ENCODE measurements at places on chromosomes 3 and 15.

GRCh38 chr3:16280671-16281070 lies 15.7 kb downstream of the OXNAD1 start:
- no peak for DNase-seq

GRCh38 chr3:161016417-161017313 lies 88.5 kb downstream of the B3GALNT1 start:
- no peak for DNase-seq

DNA sequence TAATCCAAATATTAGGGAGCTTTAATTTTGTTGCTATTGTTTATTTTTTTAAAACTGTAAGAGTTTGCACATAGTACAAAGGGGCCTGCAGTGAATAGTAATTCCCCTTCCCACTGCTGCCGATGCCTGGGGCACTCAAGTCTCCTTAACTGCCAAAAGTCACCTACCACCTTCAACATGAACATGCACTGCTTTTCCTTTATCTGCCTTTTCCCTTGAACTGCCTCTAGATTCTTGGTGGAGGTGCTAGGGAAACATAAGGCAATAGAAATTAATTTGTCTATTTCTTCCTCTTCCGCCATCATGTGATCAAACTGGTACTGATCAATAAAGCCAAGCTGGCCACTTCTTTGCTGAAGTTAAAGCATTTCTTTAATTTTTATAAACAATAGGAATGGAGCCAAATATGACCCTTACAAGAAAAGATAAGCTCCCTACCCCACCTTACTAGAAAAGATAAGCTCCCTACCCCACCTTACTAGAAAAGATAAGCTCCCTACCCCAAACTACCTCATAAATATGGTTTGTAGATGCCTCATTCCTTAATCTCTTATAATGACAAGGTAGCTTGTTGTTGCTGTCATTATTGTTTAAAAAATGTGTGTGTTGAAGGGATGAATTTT lies 17.4 kb upstream of the ACAP2 start:
- DNase-seq, result no peak

DNA sequence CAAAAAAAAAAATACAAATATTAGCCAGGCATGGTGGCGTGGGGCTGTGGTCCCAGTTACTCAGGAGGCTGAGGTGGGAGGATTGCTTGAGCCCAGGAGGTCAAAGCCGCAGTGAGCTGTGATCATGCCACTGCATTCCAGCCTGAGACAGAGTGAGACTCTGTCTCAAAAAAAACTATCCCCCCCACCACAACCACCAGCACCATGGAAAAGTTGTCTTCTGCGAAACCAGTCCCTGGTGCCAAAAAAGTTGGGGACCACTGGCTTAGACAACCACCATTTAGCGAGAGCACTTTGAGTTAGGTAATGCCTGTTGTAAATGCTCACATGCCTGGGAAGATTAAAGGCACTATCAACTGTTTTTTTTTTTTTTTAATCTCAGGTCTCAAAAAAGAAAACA lies 15.4 kb downstream of the ARHGAP31 start:
- DNase-seq, result no peak

DNA sequence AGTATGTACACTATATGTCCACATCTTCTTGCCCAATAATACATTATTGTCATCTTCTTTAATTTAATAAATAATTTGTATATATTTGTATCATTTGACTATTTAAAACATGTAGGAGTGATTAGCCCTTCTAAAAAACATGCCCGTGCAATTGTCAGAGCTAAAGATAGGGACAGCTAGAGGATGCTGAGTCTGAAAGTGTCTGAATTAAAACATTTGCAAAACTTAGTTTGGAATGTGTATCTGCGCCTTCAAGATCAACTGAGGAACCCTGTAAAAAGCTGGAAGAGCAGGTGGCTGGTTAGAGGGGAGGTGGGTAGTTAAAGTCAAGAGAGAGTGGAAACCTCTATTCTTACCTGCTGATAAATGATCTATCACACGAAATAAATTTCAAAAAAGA lies 4.7 kb downstream of the SLITRK3 start:
- no peak for DNase-seq

DNA sequence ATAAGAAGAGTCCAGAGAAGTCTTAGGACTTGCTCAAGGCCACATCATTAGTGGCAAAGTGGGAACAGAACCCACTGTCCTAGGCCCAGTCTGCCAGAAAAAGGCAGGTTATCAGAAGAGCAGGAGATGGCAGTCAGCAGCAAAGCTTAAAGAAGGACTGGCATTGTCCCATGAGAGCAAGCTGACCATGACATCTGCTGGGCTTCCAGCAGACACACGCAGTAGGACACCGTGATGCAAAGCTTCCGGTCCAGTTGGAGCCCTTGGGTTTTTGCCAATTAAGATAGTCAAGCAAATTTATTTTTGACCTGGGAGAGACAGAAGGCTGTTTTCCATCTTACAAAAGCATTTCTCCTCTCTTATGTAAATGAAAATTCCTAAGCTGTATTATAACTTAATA lies 42.1 kb downstream of the ZBTB38 start:
- DNase-seq, result no peak

DNA sequence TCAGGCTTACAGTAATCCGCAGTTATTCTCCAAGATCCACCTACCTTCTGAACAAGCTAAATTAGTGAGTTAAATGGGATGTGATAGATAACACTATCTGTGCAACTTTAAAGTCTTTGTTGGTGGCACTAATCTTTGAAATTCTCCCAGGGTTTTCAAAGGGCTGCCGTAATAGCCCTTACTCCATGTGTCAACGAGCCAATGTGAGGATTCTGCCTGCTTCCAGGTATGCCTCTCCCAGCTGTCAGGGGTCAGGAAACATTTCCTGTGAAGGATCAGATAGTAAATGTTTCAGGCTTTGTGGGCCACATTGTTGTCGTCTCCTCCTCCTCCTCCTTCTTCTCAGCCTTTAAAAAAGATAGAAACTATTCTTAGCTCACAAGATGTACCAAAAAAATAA lies 20.2 kb upstream of the SCN5A start:
- DNase-seq, result no peak

- no peak for DNase-seq
Measured at GRCh38 chr3:144431134-144431533, 459.5 kb downstream of the DIPK2A start.

- no peak for DNase-seq
Measured at GRCh38 chr3:53218131-53218530, 37.7 kb downstream of the TKT start.

- DNase-seq, result no peak
Measured at GRCh38 chr15:98597666-98598065, 50.7 kb upstream of the IGF1R start.

- no peak for DNase-seq
Measured at GRCh38 chr3:110414855-110415254, 656.8 kb upstream of the NECTIN3 start.
